Stimulated activated CD4-positive, alpha-beta T cell treated with anti-CD3 and anti-CD28 coated beads, TNF-alpha, amount 100 ng/mL, for 24 hours (primary cell): ENCODE measurements at places on chromosomes 4 and X.

DNA sequence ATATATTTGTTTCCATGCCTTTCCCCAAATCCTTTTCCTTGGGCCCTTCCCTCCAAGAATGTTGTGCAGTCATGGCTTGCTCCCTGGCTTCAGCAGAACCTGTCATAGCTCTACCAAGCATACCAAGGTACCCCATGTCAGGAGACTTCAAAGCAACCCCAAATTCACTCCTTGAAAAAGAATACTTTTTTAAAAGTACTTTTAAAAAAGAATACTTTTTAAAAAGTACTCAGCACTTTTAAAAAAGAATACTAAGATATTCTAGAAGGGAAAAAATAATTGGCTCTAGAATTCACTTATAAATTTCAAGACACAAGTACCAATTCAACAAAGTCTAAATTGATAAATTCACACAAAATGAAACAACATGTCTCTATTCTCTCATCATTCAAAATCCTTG is 76.0 kb downstream of the NR3C2 start:
- DNase-seq = no peak

DNA sequence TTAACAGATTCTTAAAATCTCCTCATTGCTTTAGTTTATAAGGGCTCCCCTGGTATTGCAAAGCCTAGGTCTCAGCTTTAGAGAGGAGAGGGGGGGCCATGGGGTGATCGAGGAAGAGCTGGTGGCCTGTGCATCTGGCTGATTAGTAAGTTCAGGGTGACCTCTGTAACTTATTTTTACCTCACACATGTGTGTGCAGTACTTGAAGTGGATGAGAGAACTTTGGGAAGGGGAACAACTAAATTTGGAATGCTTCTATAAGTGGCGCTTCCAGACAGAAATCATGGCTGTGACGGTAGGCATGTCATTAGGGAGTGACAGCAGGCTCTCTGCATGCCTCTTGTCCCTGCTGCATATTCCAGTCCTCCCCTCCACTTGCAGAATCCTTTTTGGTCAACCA is 41.9 kb downstream of the FRAS1 start:
- DNase-seq = no peak

- no peak for DNase-seq
Measured at GRCh38 chr4:110515676-110516075, 39.7 kb downstream of the ENPEP start.

GRCh38 chrX:13688384-13688957 is 457 bp upstream of the RAB9A start:
- DNase-seq = no peak

DNA sequence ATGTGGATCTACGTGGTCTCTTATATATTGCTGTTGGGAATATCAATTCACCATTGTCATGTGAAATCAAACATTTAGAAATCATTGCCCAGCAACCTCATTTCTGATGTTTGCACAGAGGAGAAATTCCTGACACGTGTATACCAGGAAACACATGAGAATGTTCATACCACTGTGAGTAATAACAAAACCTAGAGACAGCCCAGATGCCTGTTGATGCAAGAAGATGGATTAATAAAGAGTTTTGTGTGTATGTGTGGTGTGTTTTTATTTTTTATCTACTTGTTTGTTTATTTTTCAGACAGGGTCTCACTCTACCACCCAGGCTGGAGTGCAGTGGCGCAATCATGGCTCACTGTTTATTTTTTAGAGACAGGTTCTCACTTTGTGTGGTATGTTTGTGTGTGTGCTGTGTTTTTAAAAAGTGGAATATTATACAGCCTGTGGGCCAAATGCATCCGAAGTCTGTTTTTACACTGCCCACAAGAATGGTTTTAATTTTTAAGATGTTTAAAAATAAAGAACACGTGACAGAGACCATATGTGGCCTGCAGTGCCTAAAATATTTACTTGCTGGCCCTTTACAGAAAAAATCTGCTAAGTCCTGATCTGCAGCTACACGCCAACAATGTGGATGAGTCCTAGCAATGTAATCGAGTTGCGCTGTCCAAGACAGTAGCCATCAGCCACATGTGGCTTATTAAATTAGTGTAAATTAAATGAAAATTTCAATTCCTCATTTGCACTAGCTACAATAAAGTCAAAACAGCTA is 39.2 kb downstream of the TXLNG start:
- no peak for DNase-seq
